ENCODE measurements at places on chromosomes 7 and 10.

- DNase-seq, result no peak
Observed at GRCh38 chr10:51073453-51074237, 642 bp upstream of the PRKG1 start.

- no peak for DNase-seq
Observed at GRCh38 chr10:117631276-117632145, 89.0 kb downstream of the EMX2 start.

GRCh38 chr10:35424680-35425285, 88.5 kb downstream of the CCNY start:
- no peak for DNase-seq

DNA sequence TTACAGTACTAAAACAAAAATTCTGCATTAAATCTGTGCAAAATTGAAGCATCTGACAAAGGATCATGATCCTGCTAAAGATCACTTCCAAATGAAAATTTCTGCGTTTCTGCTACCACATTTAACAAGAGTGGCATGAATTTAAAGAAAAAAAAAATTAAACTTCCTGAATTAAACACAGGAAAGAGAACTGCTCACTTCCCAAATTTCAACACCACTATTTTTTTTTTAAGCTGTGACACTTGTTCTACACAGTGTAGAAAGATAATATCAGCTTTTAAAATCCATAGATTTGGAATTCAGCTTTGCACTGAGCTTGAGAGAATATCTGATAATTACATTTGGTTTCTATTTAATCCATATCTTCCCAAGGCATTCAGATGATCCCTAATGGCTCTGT, 73.6 kb downstream of the EPC1 start:
- no peak for DNase-seq

- DNase-seq, result no peak
Observed at GRCh38 chr10:64419461-64419860, 898.3 kb downstream of the REEP3 start.

GRCh38 chr10:113240736-113241135, 290.7 kb downstream of the TCF7L2 start:
- DNase-seq, result no peak

DNA sequence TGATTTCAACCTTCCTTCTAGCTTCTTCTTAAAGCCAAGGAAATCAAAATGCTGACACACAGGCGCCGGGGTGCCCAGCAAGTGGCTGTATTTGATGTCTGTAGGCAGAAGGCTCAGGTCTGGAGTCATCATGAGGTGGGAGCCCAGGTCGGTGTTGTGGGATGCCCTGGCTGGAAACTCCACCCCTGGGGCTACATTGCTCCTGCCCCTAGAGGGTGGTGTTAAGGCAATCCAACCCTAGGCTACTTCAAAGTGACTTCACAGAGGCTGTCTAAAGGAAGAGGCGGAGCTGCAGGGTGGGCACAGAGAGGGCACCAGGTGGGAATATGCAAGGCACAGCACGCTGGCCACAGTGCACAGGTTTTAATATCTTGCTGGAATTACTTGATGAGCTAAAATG, 200.9 kb downstream of the ADAM12 start:
- no peak for DNase-seq

DNA sequence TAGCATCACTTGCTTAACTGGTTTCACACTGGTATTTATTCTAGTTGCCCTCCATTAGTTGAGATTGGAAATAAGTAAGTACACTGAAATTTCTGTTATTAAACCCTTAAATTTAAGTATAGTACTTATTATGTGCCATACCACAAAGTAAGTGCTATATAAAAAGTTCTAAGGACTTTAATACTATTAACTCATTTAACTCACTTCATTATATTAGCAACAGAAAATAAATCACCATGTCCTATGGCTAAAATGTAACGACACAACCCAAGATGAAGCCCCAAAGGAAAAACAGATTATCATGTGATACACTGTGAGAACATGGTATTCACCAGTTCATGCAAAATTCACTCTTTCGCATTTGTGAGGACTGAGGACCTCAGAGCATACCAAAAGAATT, 70.5 kb downstream of the AGMO start:
- no peak for DNase-seq

DNA sequence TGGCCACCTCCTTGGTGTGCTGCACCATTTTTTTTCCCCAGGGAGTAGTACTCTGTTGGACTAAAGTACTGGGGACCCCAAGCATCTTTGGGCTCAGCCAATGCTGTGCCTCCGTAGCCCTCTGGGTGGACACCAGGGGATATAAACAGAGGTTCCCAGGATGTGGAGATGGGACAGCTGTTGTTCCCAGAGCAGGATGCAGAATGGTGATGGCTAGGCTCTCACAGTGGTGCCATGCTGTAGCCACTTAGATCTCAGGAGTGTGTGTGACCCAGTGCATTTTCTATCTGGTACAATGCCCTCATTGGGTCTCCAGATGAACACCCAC, 50.9 kb upstream of the SCIN start:
- DNase-seq, result no peak

Measured in CD4-positive, alpha-beta T cell treated with Interleukin-15 for 4 hours (primary cell).